ENCODE measurements at places on chromosomes 3 and 15. TPM values are rescaled to one million over a fixed set of nuclear protein-coding genes. Genes with fewer than 3 reads are reported as not detected.

GOLGA6B gene
- not detected for total RNA-seq

VWA5B2 gene
- total RNA-seq, result 0.05 TPM

FILIP1L gene
- 42.7 TPM for total RNA-seq

CACNA2D3 gene
- not detected for total RNA-seq

MRPS11 gene
- total RNA-seq, result 47.7 TPM

MYRIP gene
- total RNA-seq, result 30.0 TPM

TTLL13 gene
- 0.09 TPM for total RNA-seq

SPCS1 gene
- 40.5 TPM for total RNA-seq

NR2E3 gene
- 0.05 TPM for total RNA-seq

SEC61A1 gene
- total RNA-seq, result 232 TPM

MEGF11 gene
- total RNA-seq, result not detected

CLEC3B gene
- total RNA-seq, result 6.3 TPM

TRIM71 gene
- total RNA-seq, result not detected

MFN1 gene
- total RNA-seq, result 53.6 TPM

SCN5A gene
- 6.5 TPM for total RNA-seq

P2RY12 gene
- total RNA-seq, result not detected

UBE2Q2 gene
- 69.1 TPM for total RNA-seq

ARRDC4 gene
- total RNA-seq, result 3.1 TPM

GPR62 gene
- not detected for total RNA-seq

ARL8B gene
- total RNA-seq, result 63.5 TPM

TRH gene
- total RNA-seq, result not detected

C3orf20 gene
- total RNA-seq, result not detected

STXBP5L gene
- total RNA-seq, result 0.05 TPM

CLRN1 gene
- not detected for total RNA-seq

SKOR1 gene
- total RNA-seq, result 0.05 TPM

SEMA3G gene
- total RNA-seq, result 30.9 TPM

ECE2 gene
- not detected for total RNA-seq

XCR1 gene
- total RNA-seq, result not detected

ZNF385D gene
- 4.4 TPM for total RNA-seq
